ENCODE measurements at places on chromosomes 12 and 14. TPM values are rescaled to one million over a fixed set of nuclear protein-coding genes. Genes with fewer than 3 reads are reported as not detected.
A peak's percentile ranks its signal among the peaks of the same experiment; 100 is the strongest.

GRCh38 chr12:15856097-15856982, 25.8 kb upstream of the STRAP start:
- DNase-seq: no peak

GRCh38 chr14:64337888-64338615, 43.9 kb upstream of the ESR2 start:
- no peak for DNase-seq

DNA sequence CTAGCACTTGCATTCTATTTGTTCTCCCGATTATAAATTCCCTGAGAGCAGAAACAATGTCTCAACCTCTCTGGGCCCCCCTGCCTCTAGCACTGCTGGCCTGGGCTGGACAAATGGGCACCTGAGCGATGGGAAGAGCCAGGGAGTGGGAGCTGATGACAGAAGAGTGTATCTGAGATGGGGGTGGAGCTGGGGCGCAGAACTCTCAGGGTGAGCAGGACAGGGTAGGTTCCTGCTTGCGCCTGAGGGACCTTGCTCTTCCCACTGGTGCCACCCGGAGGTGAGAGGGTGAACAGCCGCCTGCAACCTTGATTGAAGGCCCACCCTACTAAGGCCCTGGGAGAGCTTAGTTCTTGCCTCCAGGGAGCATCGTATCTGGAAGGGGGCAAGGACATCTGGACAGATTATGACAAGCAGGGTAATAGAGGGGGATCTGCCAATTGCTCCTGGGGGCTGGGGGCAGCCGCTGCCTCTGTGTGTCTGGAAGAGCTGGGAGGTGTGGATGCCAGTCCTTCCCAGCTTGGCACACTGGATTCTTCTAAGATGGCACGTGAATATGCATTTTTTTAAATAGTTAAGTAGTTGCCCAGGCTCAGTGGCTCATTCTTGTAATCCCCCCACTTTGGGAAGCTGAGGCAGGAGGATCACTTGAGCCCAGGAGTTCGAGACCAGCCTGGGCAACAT, 43.0 kb upstream of the TSPAN9 start:
- peak; percentile 66 for DNase-seq

GRCh38 chr14:32332415-32333316, 3.6 kb downstream of the AKAP6 start:
- DNase-seq: no peak

TMEM132D gene
- 0.10 TPM for total RNA-seq

TPPP2 gene
- total RNA-seq: 3.2 TPM

DNA sequence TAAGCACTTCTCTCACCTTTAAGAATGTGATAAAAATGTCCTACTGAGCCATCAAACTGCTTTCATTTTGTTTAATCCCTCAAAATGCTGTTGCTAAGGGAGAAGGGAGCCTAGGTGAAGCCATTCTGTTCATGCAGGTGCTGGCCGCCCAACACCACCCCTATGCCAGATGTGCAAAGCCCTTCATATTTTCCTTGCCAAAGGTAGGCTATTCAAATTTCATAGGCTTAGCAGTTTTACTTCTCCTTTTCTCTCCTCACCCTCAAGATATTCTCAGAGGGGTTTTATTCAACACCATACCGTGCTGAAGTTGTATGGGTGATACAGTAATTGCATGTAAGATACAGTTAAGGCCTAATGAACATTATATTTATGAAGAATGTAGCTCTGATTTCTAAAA, 461.7 kb downstream of the GXYLT1 start:
- DNase-seq: no peak

Measured in right lobe of liver (tissue), 6 donors.